AG04450 (cell line): ENCODE measurements at places on chromosomes 6 and 20.

GRCh38 chr6:71252960-71253359 lies 35.7 kb upstream of the OGFRL1 start:
- no peak for DNase-seq

DNA sequence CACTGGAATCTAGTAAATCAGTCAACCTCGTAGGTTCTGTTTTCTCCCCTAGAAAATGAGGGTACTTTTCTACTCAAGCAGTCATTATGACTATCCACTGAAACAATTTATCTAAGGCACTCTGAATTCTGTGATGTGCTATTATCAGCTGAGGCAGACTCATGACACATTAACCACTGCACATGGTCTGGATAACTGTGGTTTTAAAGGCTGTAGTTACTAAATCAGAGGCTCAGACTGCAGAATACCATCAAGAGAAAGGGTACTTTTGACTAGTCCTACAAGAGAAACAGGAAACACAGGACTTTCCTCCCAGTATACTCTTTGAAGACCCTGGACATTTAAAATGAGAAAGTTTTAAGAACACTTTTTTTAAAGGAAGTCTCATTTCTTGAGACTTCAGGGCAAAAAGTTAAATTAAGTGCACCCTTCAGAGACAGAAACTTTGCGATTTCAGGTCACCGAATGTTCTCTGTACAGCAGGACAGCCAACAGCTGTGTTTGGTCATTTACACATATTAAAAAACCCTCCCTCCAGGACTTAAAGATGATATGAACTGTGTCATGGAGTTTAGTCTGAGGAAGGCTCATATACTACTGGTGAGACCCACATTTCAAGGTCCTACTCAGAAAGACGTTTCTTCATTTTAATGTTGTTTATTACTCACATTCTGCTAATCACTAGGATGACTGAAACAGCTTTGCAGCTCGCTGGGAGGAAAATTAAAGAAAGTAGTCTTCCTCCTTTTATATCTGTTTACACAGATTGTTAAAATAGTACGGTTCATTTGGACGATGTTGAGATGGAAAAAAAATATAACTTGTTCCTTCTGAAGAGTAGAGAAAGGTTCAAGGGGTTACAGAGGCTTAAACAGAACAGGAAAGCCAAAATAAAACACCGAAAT lies 19.9 kb downstream of the ATXN1 start:
- DNase-seq: peak; percentile 91

DNA sequence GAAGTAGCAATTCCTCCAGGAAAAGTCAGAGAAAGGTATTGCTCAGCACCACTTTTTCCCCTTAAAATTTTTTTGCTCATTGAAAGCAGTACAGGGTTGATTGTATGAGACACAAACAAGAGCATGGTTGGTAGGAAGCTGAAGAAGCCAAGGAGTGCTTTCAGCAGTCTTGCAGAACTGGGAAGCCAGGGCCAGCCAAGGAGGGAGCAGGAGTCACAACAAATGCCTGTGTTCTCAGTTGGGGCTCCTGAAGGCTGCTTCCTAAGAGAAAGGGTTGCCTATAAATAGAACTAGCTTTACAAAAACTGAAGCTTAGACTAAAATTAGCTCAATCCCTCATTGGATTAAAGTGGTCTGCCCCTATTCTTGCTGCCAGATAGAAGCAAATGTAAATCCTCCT lies 3.3 kb upstream of the THEMIS start:
- no peak for DNase-seq

DNA sequence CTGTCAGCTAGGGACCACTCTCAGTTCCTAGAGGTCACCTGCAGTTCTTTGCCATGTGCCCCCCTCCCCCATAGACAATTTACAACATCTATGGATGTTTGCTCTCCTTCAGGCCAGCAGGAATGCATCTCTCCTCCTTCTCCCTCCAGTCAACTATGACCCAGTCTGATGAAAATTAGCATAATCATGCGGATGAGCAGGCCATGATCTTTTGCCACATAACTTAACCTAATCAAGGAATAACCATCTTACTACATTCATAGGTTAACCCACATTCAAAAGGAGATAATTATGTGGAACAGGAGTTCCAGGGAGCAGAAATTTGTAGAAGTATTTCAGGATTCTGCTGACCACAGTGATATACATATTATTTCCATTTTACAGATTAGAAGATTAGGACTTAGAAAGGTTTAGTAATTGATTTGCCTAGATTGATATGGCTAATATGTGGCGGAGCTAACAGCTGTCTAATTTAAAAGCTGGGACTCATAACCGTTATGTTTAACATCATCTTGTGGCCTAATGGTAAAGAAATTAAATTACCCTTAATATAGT lies 485.5 kb downstream of the PHF3 start:
- no peak for DNase-seq

GRCh38 chr6:5860849-5861248 lies 145.9 kb downstream of the NRN1 start:
- DNase-seq: no peak
